ENCODE measurements at places on chromosomes 5 and 9.

DNA sequence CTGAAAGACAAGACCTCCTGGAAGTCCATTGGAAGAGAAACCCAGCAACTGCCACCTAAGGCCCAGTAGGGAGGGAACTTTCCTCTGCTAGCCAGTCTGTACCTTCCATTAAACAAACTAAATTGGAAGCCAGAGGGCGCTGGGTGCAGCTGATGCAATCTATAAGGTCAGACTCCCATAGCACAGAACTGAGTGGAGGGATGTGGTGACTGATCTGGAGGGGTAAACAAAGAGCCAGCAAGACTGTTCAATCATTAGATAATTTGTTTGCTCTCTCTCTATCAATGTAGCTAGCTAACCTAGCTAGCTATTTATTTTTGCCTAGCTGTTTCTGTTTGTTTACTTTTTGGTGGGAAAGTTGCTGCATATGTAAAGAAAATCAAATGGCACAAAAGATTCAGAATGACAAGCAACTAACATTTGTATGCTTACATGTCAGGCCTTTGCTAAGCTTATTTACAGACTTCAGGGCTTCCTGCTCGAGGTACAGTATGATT is 291.8 kb upstream of the DAB2 start:
- peak; percentile 11 for DNase-seq

- DNase-seq: no peak
These were observed 81.8 kb downstream of the RFX3 start for GRCh38 chr9:3444016-3444415.

DNA sequence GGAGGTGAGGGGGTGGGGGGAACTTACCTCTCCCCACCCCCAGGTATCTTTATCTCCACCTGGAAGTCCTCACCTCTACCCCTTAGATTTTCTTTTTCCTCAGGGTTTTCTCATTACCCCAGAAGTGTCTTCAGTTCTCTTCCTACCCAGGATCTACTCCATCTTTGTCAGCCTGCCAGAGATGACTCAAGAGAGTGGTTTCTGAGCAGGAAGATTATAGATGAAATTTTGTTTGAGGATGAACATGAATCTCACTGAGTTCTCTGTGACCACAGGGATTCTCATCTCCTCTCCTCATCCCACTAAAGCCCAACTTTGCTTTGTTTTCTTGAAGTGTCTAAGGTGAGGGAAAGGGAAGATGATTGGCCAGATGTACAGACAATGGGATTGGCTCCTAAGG is 5.2 kb upstream of the HINT2 start:
- DNase-seq: no peak

GRCh38 chr9:127534931-127535330 is 77.1 kb upstream of the STXBP1 start:
- no peak for DNase-seq

DNA sequence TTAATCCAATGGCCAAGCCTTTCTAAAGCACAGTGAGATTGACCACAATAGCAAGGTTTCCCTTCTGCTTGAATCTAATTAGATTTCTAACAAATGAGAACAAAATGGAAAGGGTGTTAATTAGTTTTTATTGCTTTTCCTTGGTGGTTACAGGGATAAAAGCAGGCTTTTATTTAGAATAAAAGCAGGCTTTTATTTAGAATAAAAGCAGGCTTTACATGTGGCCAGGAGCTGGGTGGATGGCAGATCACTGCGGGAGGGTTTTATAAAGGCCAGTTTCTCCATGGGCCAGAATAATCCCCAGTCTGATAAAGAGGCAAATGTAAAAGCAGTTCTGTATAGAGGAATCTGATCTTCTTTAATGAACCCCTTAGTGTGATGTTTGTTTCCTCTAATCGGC is 470.2 kb downstream of the TMEM232 start:
- DNase-seq: no peak

GRCh38 chr5:135890296-135890695 is 5.3 kb downstream of the IL9 start:
- no peak for DNase-seq

- no peak for DNase-seq
These were observed 6.9 kb upstream of the OTP start for GRCh38 chr5:77645158-77645994.

DNA sequence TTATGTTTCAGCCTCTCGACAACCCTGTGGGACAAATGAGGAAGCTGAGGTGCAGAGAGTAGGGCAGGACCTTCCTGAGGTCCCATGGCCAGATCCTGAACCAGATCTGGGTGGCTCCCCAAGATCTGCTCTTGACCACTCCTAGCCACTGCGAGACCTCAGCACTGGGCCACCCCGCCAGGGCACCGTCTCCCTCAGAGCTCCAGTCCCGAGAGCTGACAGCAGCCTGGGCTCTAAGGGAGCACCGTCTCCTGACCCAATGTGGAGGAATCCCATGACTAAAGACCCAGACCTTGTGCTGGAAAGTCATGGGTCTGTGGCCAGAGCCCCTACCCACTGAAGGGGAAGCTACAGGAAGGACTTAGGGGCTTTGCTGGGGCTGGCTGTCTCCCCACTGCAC is 4.5 kb upstream of the LMX1B start:
- no peak for DNase-seq

DNA sequence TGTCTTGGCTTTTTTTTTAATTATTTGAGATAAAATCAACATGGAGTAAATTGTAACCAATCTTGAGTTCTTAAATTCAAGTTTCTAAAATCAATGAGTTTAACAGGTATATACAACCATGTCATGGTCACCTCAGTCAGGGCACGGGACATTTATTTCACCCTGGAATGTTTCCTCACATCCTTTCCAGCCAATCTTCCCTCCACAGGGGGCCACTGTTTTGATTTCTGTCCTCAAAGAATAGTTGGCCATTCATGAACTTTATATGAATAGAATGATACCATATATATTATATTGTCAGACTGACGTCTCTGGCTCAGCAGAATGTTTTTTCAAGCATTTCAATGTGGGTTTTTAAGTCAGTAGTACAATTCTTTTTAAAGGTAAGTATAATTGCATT is 806 bp downstream of the ZNF474 start:
- no peak for DNase-seq

DNA sequence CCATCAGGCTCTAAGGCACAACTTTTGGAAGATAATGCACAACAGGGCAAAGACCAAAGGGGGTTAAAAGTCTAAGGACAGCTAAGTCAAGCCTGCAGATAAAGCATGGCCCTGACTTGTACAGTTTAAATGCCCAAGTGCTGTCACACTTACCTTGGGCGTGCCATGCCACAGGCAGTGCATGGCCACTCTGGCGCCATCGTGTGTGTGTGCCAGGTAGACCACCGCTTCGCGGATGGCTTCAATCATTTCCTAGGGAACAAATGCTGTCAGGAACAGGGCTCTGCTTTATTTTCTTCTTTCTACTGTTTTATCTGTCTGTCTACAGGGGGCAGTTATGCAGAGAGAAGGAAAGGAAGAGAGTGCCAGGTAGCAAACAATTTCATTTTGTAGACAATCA is 19.3 kb downstream of the PUM3 start:
- DNase-seq: no peak

- no peak for DNase-seq
These were observed 59.6 kb downstream of the GCNT4 start for GRCh38 chr5:74992791-74993190.

DNA sequence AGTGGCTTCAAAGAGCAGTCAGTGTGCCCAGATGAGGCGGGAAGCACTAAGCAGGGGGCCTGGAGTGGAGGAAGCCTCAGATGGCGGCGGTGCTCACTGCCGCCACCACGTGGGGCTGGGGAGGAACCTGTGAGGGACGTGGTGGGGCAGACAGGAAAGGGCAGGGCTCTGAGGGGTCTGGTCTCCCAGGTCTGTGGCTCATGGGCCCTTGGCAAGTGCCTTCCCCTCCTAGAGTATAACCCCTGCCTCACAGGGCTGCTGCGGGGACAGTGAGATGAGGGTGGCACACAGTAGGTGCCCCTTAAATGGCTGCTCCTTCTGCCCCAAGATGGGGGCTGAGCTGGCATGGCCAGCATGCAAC is 26.6 kb downstream of the NR5A1 start:
- DNase-seq: no peak

DNA sequence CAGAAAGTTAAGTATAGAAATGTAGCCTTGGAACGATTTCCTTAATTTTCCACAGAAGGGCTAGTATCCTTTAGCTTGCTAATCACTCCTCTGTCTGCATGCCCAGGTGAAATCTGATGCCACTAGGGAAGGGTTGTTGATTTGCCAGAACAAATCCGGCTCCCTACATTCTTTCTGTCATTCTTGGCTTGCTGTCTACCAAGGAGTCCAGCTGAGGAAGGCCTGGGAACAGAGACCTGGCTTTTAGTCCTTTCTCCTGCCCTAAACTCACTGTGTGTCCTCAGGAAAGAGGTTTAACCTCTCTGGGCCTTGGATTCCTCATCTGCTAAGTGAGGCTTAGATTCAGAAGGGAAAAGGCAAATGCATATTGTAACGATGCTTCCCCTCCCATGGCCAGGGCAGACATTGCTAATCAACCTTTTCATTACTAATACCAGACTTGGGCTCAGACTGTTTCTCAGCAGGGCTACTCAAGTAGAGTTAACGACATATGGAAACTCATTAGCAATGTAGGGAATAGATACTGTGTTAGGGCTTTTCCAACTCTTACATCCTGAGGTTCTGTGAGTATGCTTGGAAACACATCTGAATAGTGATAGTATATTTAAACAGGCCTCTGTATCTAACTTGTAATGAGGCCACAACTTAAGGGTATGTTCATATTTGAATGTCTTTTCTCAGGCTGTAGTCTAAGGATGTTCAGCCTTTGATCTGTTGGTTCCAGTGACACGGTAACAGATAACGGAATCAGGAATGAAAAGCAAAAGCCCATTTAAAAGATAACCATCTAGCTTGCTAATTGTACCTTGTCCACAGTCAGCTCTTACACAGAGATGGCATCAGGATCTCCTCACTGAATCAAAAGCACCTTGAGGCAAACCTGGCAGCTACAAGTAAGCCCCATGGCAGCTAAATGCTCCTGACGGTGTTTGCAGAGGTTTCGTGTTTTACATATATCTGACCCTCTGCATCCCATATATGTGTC is 4.1 kb downstream of the GALNT10 start:
- no peak for DNase-seq

- no peak for DNase-seq
These were observed 10.6 kb upstream of the HMHB1 start for GRCh38 chr5:143801252-143801939.

GRCh38 chr9:76542360-76542759 is 83.4 kb downstream of the GCNT1 start:
- no peak for DNase-seq

DNA sequence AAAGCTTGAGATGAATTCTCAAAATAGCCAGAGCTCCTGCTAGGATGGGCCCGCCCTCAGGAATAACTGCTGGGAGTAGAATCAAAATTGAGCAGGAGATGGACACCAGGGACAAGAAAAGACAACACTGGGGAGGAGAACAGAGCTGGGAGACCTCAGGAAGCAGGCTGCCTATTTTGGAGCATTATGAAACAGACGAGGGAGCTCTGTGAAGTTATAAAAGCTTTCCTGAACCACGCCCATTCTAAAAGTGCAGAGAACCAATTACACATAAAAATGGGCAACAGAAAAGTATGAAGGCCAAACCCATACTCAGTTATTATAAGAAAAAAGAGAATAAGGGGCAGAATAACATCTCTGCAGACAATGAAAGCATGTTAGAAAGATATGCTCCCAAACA is 213.9 kb upstream of the TRPC7 start:
- no peak for DNase-seq

- DNase-seq: no peak
These were observed 586.7 kb upstream of the TUSC1 start for GRCh38 chr9:26264709-26265601.

- DNase-seq: no peak
These were observed 75.8 kb downstream of the AOPEP start for GRCh38 chr9:94802251-94802650.

DNA sequence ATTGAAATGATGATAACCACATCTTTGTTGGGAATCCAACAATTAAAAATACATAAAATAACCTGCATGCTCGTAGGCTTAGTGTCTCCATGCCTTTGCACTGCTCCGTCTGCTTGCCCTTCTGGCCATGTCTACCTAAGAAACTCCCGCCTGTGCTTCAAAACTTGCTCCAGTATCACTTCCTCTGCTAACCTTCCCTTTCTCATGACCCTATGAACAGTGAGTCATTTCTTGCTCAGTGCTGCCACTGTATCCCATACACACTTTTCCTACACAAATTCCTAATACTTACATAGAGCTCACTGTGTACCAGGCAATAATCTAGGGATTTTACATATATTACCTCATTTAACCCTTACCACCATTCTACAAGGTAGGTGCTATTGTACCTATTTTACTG is 33.5 kb downstream of the TMEM245 start:
- DNase-seq: no peak

- DNase-seq: no peak
These were observed 165.2 kb downstream of the SPOCK1 start for GRCh38 chr5:137333928-137334327.

- DNase-seq: no peak
These were observed 1.8 kb upstream of the NTRK2 start for GRCh38 chr9:84667571-84668195.

DNA sequence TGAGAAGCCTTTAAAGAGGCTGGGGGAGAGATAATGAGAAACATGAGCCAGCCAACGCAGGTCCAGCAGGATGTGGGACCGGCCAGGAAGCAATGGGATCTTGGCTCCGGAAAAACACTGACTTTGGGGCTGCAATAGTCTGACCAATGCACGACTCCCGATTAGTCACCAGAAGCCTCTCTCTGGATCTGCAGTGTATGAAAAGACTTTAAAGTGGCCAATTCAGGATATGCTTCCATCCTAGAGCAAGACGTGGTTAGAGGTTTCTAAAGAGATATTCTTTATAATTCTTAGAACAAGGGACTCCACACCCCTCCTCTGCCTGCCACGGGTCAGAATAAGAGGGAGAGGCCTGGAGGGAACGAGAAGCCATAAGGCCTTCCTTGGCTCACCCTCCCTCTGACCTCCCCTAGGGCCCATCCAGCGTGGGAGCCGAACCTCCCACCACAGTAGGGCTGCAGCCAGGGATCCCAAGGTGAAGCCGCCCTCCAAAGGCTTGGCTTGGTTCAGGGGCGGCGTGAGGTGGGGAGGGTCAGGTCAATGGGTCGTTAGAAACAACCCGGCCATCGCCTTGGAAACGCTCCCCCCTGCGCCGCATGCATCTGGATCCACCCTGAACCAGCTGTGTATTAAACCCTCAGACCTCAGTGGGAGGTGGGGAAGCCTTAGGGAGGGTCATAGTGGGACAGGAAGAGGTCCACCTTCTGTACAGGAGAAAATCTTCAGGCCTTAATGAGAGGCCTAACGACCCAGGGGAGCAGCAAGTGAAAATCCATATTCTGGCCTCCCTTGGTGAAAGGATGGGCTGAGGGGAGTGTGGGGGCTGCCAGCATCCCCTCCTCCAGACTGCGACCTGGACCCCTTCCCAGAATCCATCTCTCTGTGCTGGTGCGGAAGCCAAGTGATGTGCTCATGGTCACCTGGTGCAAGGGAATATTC is 11.1 kb downstream of the FGF1 start:
- no peak for DNase-seq

DNA sequence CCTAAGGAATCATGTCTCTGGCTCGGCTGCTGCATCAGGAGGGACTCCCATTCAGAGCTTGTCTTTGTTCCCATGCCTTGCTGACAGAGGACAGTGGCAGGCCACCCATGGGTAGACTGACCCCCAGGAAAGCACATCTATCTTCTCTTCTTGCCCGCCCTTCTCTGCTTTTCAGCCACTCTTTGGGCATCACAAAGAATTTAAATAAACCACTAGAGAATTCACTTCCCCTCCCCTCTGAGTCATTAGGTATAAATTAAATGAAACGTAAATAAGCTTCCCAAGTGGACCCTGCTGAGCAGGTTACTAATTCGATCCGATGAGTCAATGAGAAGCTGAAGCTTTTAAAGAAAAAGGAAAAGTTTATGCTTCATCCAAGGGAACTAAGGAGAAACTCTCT is 97.0 kb downstream of the DRD1 start:
- DNase-seq: no peak

All from activated CD4-positive, alpha-beta T cell treated with anti-CD3 and anti-CD28 coated beads for 24 hours (primary cell).